ENCODE measurements at places on chromosomes 4 and X. TPM values are rescaled to one million over a fixed set of nuclear protein-coding genes. Genes with fewer than 3 reads are reported as not detected.

The KLHL13 gene
- total RNA-seq: 3.0 TPM

The NEUROG2 gene
- total RNA-seq: not detected

The MGAT4D gene
- total RNA-seq: not detected

The FREM3 gene
- total RNA-seq: not detected

The PRIMPOL gene
- total RNA-seq: 5.8 TPM

The MAOB gene
- total RNA-seq: 3.1 TPM

The PCDH10 gene
- 0.14 TPM for total RNA-seq
